CD14-positive monocyte (primary cell): ENCODE measurements at places on chromosomes 12 and 14. TPM values are rescaled to one million over a fixed set of nuclear protein-coding genes. Genes with fewer than 3 reads are reported as not detected.

Gene VWF
- 0.17 TPM for polyA plus RNA-seq

Gene PIANP
- not detected for polyA plus RNA-seq

Gene PPP4R4
- polyA plus RNA-seq, result not detected

Gene STRAP
- 98.2 TPM for polyA plus RNA-seq

Gene KRT73
- polyA plus RNA-seq, result not detected

Gene FLVCR2
- polyA plus RNA-seq, result 16.3 TPM

Gene SLC25A3
- polyA plus RNA-seq, result 453 TPM
